ENCODE measurements at places on chromosomes 6 and 20. TPM values are rescaled to one million over a fixed set of nuclear protein-coding genes. Genes with fewer than 3 reads are reported as not detected.

- H3K36me3 ChIP-seq: no peaks in the 10 kb centered on the region
- no peak overlapping the region for H3K4me3 ChIP-seq
- H3K27ac ChIP-seq: no peak overlapping the region
- no peaks in the 10 kb centered on the region for H3K4me1 ChIP-seq
These were observed 197.5 kb upstream of the CST7 start for GRCh38 chr20:24751551-24751950.

DNA sequence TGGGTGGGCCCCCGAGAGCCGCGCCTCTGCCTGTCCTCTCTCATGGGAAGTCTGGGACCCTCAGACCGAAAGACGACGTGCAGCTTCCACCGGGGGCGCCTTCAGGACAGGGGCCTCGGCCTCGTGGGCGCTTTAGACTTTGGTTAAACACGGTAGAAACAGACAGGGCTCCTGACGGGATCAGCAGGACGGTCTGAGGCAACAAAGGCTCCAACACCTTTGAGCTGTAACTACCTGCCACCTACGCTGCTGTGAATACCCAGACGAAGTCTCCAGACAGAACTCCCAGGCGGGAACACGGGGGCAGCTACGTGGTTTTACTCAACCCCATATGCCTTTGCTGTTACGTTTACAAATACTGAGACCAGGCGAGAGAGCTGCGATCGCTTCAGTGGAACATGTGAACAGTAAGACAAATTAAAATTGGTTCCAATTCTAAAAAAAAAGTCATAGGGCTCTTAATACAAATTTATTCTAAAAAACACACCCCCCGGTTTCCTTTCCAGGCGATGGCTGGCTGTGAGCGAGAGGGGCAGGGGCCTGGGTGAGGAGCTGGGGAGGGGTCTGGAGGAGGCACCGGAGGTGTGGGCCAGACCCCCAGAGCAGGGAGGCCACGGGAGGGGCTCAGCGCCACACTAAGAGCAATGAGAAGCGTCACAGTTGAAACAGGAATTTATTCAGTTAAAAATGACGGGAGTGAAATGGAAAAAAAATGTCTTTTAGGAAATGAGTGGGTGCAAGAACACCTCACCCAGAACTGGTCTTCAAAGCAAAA is 453.2 kb downstream of the QKI start:
- H3K4me1 ChIP-seq: peaks cover 6% of the 10 kb centered on the region
- peaks cover 3% of the 10 kb centered on the region for H3K27me3 ChIP-seq
- no peak for DNase-seq
- no peak overlapping the region for H3K4me3 ChIP-seq

GRCh38 chr6:121694801-121695251 is 259.4 kb downstream of the GJA1 start:
- H3K27me3 ChIP-seq: no peaks in the 10 kb centered on the region
- DNase-seq: no peak
- no peak overlapping the region for H3K4me3 ChIP-seq
- H3K27ac ChIP-seq: no peak overlapping the region
- no peaks in the 10 kb centered on the region for H3K36me3 ChIP-seq

- H3K27me3 ChIP-seq: peaks cover 44% of the 10 kb centered on the region
- peaks cover 13% of the 10 kb centered on the region for H3K4me1 ChIP-seq
- no peak overlapping the region for H3K27ac ChIP-seq
- H3K36me3 ChIP-seq: no peaks in the 10 kb centered on the region
These were observed 58.8 kb downstream of the ZBTB9 start for GRCh38 chr6:33513213-33513612.

DNA sequence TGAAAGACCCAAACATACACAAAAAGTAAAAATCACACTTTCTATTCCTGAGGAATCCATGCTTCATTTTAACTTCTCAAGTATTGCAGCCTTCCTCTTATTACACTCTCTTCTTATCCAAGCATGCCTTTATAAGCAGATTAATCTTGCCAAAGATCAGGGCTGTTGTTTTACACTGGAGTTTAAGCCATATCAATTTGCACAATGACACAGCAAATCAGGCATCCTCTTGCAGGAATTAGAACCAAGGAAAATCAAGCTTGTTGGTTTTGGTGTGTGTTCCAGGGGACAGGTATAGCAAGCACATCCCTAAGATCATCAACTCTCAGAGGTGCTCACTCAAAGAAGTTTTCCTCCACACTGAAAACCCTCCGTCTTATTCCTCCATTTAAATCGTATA is 69.5 kb downstream of the CYP39A1 start:
- H3K27ac ChIP-seq: no peak overlapping the region
- DNase-seq: no peak
- H3K36me3 ChIP-seq: no peaks in the 10 kb centered on the region
- no peak overlapping the region for H3K4me3 ChIP-seq
- no peaks in the 10 kb centered on the region for H3K27me3 ChIP-seq
- H3K4me1 ChIP-seq: no peaks in the 10 kb centered on the region

GRCh38 chr6:30234356-30234755 is 21.1 kb upstream of the TRIM26 start:
- no peak overlapping the region for H3K27ac ChIP-seq
- H3K4me3 ChIP-seq: no peak overlapping the region
- no peaks in the 10 kb centered on the region for H3K4me1 ChIP-seq

GRCh38 chr20:23995905-23996666 is 7.5 kb upstream of the GGTLC1 start:
- peaks cover 8% of the 10 kb centered on the region for H3K27me3 ChIP-seq
- H3K4me1 ChIP-seq: no peaks in the 10 kb centered on the region
- no peaks in the 10 kb centered on the region for H3K36me3 ChIP-seq
- DNase-seq: no peak
- no peak overlapping the region for H3K4me3 ChIP-seq
- H3K27ac ChIP-seq: no peak overlapping the region

Gene SOBP
- 0.16 TPM for total RNA-seq

Gene JPH2
- total RNA-seq: 9.7 TPM

Gene OPRM1
- total RNA-seq: not detected

Gene ZSCAN23
- total RNA-seq: 2.0 TPM

All from HFFc6 (cell line).